Stimulated activated CD4-positive, alpha-beta T cell treated with anti-CD3 and anti-CD28 coated beads, Interleukin-1b, Interleukin-23, amount 100 ng/mL, for 24 hours (primary cell): ENCODE measurements at places on chromosomes 16 and 17.

- DNase-seq: no peak
Observed at GRCh38 chr17:2482218-2482617, 29.5 kb downstream of the METTL16 start.

DNA sequence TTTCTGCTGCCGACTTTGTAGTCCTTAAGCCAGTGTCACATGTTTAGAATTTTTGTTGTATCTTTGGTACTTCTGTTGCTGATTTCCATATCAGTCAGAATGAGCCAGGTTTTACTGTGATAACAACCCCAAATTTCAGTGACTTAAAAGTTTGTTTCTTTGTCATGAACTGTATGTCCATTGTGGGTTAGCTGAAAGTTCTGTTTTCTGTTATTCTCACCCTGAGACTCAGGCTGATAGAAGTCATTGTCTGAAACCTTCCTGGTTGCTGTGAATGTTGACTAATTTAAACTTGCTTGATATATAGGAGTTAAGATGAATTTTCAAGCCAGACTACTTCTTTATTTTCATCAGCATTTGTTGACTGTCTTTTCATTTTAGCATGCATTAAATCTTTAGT lies 68.8 kb downstream of the MRTFB start:
- no peak for DNase-seq

- DNase-seq: no peak
Observed at GRCh38 chr17:34739386-34739785, 160.0 kb downstream of the TMEM132E start.

GRCh38 chr17:27846042-27846655 lies 45.8 kb upstream of the NOS2 start:
- no peak for DNase-seq

DNA sequence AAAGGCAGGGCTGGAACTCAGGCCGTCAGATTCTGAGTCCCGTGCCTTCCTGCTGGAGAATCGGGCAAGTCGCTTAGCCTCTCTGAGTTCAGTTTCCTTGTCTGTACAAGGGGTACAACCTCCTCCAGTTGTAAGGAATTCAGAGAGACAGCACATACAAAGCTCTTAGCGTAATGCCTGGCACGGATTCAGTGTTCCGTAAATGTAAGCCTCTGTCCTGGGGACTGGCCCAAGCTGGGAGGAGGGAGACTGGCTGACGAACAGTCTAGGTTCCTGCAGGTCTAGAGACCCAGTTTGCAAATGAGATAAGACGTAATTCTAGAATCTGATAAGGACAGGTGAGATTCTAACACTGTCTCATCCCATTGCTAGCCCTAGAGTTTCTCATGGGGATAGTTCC lies 9.9 kb downstream of the METTL22 start:
- no peak for DNase-seq

- no peak for DNase-seq
Observed at GRCh38 chr17:82239401-82239925, 10.6 kb downstream of the SLC16A3 start.

DNA sequence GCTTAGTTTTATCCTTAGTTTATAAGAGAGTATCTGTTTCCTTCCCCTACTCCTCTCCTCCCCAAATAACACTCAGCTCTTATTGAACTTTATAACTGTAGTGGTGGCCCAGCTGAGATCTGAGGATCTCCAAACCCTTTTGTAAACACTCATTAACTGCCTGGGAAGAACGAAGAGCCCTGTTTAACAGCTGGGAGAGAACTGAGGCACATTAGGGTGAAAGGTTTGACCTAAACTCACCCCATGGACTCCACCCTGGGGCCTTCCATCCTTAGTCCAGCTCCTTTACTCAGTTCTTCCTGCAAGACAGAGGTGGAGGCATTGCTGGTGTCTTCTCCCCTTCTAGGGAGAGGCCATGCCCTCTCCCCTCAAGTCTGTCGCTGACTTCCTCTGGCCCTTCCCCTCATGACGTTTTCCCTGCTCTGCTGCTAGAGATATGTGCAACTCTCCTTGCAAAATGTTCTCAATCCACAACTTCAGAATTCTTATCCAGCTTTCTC lies 1.2 kb upstream of the RARA start:
- no peak for DNase-seq

GRCh38 chr16:66936889-66937554 lies 1.7 kb downstream of the CES2 start:
- no peak for DNase-seq

DNA sequence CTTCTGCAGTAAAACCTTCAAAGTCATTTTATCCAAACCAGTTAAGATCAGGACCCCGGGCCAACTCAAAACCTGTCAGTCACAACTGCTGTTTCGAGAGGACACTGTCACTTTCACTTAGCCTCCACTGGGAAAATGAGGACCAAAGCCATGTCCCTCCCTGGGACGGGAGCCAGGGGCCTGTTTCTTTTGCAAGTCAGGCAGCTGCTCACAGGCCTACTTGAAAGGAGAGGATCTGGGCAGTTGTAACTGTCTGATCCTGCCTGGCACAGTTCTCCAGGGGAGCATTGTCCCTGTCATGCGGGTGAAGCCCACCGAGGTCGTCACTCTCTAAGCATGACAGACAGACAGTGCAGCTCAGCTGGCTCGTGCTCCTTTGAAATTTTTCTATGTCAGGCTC lies 276.2 kb downstream of the NPIPA8 start:
- no peak for DNase-seq
